AG20443 (cell line): ENCODE measurements at places on chromosomes 11 and 22.

GRCh38 chr11:8055091-8055835 is 25.7 kb upstream of the TUB start:
- no peak for DNase-seq

DNA sequence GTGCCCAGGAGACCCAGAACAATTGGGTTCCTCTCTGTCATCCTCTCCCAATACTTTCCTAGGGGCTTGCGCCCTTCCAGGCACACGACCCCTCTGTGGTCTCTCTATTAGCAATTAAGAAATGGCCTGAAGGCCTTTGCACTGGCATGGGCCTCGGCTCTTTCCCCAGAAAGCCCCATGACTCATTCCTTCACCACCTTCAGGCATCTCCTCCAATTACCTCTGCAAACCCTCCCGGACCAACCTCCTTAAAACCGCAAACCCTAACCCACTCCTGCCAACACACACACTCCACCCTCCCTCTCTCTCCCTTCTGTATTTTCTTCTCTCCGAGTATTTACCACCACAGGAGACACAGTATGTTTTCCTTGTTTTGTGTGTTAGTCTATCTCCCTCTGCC is 36.7 kb downstream of the LARGE1 start:
- DNase-seq, result no peak

GRCh38 chr11:14253840-14254239 is 105.1 kb downstream of the RRAS2 start:
- DNase-seq, result no peak

DNA sequence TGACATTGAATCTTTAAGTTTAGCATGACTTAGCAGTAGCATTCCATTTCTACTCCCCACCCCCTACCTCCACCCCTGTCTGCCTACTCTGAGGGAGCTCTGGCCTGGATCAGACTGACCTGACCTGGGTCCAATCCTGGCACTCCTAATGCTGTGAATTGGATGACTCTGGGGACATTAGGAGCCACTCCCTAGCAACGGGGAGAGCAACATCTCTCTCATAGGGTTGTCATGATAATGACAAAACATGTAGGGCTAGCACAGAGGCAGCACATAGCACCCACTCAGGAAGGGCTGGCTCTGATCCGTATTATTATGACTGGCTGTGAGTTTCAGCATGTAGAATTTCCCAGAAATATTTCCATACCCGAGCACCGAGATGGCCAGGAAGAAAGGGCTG is 40.5 kb downstream of the CABIN1 start:
- DNase-seq, result peak; percentile 78

- DNase-seq, result no peak
These were observed 10.0 kb downstream of the RHBDD3 start for GRCh38 chr22:29257751-29258181.

DNA sequence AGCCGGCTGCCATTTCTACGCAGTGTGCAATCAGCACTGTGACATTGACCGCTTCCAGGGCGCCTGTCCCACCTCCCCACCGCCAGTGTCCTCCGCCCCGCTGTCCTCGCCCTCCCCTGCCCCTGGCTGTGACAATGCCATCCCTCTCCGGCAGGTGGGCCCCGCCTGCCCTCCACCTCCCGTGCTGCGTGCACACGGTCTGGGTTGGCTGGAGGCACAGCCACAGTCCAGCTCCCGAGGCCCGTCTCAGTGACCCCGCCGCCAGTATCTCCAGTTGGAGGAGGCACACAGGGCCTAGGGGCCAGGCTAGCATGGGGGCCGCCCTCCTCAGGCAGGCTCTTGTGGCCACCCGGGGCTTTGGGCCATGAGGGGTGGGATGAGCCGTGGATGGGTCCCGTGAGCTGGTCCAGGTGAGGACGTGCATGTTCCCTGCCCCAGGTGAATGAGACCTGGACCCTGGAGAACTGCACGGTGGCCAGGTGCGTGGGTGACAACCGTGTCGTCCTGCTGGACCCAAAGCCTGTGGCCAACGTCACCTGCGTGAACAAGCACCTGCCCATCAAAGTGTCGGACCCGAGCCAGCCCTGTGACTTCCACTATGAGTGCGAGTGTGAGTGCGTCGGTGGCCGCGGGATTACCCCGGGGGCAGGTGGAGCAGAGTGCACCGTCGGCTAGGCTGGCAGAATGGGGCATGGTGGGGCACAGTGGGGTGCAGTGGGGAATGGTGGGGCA is 29.7 kb downstream of the MUC5B start:
- DNase-seq, result no peak

- DNase-seq, result no peak
These were observed 266.3 kb downstream of the DDX10 start for GRCh38 chr11:108931168-108931567.

- no peak for DNase-seq
These were observed 58.3 kb downstream of the LDLRAD3 start for GRCh38 chr11:36002196-36002595.

GRCh38 chr11:82909015-82909640 is 7.6 kb downstream of the DDIAS start:
- DNase-seq, result no peak

DNA sequence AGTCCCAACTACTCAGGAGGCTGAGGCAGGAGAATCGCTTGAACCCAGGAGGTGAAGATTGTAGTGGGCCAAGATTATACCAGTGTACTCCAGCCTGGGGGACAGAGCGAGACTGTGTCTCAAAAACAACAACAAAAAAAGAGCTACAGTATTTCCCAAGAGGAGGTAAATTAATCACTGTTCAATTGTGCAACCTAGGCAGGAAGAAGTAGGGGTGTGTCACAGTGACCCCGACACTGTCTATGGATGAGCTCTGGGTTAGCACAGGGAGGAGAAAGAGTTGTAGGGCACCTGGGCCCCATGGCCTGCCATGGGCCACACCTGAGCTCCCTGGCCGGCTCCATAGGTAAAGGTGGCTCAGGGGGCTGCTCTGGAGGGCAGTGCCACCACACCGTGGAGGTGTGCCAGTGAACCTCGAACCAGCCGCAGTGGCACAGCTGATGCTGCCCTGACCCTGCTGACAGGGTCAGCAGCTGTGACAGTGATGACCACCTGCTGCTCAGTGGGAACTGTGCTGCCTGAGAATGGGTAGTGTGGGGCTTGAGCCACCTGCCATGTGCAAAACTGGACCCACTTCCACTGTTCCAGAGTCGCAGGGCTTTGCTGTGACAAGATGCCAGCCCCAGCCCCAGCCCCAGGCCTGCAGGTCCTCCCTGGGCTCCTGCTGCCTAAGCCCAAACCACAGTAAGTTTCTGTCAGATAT is 84.0 kb upstream of the PITPNB start:
- peak; percentile 29 for DNase-seq

DNA sequence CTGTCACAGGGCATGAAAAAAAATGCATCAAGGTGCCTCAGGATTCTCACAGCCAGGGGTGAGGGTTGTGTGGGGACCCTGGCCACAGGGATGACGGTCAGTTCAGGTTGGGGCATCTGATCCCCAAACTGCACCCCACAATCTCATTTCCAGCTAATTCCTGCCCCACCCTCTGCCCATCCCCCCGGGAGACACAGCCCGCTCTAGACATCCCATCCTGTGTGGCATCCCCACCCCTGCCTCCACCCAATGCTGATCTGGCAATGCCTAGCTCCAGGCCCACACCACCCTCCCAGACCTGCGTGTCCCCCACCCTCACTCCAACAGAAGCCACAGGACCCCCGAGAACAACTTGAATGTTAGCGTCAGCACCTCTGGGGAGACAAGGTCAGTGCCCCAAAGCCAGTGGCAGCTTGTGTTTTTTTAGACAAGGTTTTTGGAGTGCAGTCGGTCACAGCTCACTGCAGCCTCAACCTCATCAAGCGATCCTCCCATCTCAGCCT is 25.3 kb downstream of the TSPAN4 start:
- DNase-seq, result no peak

DNA sequence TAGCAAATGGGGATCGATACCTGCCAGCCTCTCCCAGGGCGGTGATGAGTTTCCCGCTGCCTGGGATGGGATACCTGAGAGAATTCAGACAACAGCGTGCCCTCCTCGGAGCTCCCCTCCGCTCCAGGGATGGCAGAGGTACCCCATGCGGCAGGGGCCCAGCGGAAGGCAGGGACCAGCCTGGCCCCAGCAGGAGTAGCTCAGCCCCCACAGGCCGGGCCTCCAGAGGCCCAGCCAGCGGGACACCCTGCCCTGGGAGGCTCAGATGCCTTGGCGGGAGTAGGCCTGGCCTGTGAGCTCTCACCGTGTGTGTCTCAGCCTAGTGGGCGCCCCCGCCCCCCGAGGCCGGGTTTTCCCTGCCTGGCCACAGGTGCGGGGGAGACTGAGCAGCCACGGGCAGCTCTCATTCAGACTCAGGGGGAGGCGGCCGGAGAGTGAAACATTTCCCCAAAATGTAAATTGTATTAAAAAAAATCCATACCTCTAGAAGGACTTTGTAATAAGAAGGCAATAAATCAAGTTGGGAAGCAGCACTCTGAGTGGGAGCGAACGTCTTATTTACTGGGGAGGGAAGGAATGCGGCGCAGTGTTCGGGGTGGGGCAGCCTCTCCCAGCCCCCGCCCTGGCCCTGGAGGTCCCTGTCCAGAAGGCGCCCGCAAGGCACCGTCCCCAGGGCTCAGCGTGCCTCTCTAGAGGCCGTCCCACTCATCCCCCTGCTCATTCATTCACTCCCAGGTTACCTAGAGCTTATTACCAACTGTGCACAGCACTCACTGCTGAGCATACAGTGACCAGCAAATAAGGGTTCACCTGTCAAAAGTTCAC is 888.0 kb downstream of the BRD1 start:
- no peak for DNase-seq

- DNase-seq, result no peak
These were observed 627 bp downstream of the RNF215 start for GRCh38 chr22:30386608-30386959.

DNA sequence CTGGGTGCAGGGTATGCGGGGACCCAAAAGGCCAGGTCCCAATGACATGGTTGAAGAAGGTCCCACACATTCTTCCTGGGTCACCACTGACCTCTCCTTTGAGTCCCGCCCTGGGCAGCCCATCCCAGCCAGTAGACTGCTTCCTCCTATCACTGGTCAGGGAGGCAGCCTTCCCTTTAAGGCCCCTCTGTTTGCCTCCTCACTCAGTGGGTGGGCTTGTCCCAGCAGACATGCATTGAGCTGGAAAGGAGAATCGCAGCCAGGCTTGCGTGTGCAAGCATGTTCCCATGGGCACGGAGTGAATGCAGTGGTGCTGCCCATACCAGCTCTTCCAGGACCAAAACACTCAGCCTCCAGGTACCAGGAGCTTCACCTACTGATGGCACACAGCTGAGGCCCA is 162.4 kb upstream of the SYT13 start:
- no peak for DNase-seq

GRCh38 chr22:19766511-19767426 is 6.2 kb downstream of the TBX1 start:
- DNase-seq, result peak; percentile 46

GRCh38 chr11:82775736-82776346 is 42.2 kb upstream of the FAM181B start:
- peak; percentile 65 for DNase-seq

- DNase-seq, result peak; percentile 99
These were observed at the start of gene CAT for GRCh38 chr11:34438529-34439507. CAT (plus strand) TSS chr11:34438934; CDS start chr11:34439014, 80 bp downstream.

- DNase-seq, result peak; percentile 62
These were observed 19.4 kb downstream of the HTR3A start for GRCh38 chr11:113994077-113994954.

DNA sequence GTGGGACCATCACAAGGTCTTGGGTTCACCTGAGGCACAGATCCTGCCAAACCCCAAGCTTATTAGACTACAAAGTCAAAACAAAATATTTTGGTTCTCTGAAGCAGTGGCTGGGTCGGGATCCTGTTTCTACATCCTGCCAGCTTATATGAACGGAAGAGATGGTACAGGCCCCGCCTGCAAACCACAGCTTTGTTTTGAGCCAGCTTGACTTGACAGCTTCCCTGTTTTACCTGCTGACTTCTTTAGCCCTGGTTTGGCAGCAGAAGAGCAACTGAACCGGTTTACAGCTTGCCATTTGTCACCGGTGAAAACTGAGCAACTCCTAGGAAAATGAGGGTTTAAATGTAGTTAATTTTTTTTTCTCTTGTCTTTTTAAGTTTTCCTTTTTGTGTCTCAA is 11.4 kb downstream of the PACS1 start:
- no peak for DNase-seq

DNA sequence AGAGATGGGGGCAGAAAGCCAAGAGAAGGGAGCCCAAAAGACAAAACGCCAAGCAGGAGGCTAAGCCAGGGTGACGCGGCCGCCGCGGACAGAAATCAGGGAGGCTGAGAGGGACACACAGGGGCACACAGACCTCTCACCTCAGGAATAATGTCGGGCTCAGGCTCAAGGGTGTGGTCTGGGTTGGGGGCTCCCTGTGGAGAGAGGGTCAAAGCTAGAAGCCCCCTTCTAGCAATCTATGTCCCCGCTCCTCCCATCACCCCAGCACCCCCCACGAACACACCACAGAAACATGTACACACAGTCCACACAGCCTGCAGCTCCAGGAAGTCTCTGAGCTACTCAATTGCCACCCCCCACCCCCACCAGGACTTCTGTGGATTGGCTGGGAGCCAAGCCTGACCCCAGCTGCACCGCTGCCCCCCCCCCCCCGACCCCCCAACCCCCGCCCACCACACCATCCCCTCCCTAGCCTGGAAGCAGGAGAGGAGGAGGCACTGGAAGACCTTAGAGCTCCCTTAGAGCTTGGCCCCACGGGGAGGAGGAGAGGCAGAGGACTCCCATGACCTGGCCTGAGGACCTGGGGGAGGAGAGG is 6.9 kb downstream of the BCL9L start:
- no peak for DNase-seq

- DNase-seq, result no peak
These were observed 59.6 kb downstream of the AASDHPPT start for GRCh38 chr11:106137061-106137460.

GRCh38 chr11:17591293-17591692 is 44.2 kb downstream of the OTOG start:
- DNase-seq, result no peak

GRCh38 chr11:35803115-35803514 is 140.5 kb downstream of the TRIM44 start:
- DNase-seq, result no peak

DNA sequence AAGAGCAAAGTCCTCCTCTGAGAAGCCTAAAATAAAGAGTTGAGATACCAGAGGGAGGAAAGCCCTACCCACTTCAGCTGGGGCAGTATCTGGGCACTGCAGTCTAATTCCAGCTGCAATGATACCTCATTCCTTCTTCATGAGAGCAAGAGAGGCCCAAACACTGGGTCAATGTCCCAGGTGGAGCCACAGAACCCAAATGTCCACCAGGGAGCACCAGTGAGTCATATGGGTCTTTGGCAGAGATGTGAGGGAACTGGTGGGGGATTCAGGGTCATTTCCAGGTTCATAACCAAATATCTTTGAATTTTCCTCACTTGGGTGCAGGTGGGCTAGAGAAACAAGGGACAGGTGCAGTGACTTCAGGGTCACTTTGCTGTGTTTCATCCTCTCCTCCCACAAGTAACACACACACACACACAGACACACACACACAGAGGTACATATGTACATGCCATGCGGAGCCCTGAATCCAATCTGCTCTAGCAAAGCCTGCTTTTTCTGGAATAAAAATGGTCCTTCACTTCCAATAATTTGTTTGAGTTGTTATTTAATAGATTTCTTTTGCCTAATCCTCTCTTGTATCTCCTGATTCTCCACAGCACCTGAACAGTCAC is 585.4 kb downstream of the SOX6 start:
- peak; percentile 54 for DNase-seq
